DND-41 (cell line): ENCODE measurements at places on chromosomes 3 and 15.

DNA sequence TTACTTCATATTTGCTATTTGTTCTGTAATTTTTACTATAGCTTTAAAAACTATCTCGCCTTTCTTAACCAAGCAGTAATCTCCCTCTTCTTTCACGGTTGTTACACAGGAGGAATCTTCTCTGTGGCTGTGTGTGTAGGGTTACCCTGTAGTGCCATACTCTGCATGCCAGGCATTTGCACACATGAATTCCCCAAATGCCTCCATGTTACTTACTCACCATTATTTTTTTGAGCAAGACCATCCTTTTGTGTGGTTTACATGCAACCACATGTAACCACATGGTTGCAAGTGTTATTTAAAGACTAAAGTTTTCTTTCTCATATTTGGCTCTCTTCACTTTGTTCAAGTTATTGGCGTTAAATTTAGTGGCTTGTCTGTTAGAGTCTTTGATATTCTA lies 45.5 kb downstream of the HPS3 start:
- no peak overlapping the region for H3K27ac ChIP-seq
- DNase-seq, result no peak
- no peaks in the 10 kb centered on the region for H3K27me3 ChIP-seq
- no peak overlapping the region for H3K4me3 ChIP-seq
- H3K36me3 ChIP-seq, result peaks cover 26% of the 10 kb centered on the region; the same call in 1 of the 2 replicates

DNA sequence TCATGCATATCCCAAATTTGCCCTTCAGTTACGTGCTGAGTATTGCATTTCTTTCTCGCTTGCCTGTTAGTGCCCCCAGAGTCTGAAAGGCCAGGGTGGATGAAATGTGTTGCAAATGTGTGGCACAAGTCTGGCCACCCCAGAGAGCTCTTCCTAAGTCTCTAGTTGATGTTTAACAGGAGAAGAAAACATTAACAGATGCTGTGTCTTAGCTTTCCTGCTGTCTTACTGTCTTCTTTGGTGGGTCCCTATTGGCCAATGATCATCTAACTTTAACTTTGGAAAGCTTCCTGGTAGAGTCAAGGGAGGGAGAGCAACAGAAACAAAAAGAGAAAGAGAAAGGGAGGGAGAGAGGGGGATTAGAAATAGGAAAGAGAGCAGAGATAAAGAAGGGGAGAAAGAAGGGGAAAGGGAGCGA lies 76.7 kb upstream of the P3H2 start:
- no peak overlapping the region for H3K27ac ChIP-seq
- no peaks in the 10 kb centered on the region for H3K4me1 ChIP-seq
- H3K36me3 ChIP-seq, result no peaks in the 10 kb centered on the region
- no peaks in the 10 kb centered on the region for H3K27me3 ChIP-seq

DNA sequence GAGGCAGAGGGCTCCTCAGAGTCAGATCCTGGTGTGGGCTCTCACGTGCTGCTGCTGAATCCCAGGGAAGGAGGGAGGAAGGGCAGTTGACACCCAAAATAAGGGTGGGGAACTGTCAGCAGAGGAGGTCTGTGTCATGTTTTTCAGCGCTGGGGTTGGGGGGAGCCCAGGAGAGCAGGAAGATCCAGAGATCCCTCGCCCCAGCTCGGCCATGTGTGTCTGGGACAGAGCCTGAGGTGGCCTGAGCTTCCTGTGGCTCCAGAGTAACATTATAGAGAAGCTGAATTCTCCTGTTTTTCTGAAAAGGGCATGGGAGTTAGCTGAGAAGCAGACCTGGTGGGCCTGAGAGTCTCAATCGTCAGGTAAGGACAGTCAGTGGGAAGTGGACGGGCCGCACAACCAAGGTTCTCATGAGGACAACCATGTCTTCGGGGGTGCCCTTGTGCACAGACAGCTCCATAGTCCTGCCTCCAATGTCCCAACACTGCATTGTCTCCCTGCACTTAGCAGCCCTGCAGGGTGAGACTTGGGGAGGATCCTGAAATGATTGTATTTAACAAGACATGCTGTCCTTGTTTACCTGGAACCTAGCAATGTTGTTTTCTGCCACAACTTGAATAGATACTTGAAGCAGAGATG lies 18.4 kb downstream of the UMPS start:
- no peak overlapping the region for H3K27ac ChIP-seq
- H3K27me3 ChIP-seq, result no peaks in the 10 kb centered on the region
- H3K36me3 ChIP-seq, result peaks cover 37% of the 10 kb centered on the region
- no peaks in the 10 kb centered on the region for H3K4me1 ChIP-seq

- peaks cover 46% of the 10 kb centered on the region for H3K36me3 ChIP-seq
- H3K27ac ChIP-seq, result no peak overlapping the region
- no peaks in the 10 kb centered on the region for H3K27me3 ChIP-seq
Observed at GRCh38 chr3:37148208-37148607, 26.2 kb downstream of the LRRFIP2 start.

DNA sequence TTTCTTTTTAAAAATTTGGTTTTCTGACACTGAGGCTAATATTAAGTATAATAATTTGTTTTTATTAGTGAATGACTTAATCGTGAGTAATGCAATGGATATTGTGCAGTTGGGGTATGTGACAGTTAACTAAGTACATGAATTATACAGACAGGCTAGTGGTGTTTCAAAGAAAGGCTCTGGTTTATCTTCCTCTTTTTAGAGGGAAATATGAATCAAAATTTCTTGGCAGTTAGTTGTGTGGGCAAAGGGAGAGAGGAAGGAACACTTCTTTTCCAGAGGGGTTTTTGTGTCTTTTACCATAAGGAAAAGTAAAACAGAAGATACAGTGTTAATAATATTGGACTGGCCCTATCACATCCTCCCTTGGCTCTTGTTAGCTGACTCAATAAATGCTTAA lies 2.7 kb downstream of the ZNF654 start:
- no peak for DNase-seq
- no peaks in the 10 kb centered on the region for H3K27me3 ChIP-seq
- peaks cover 47% of the 10 kb centered on the region for H3K4me1 ChIP-seq
- peak overlapping the region; percentile 35; the same call in 1 of the 2 replicates for H3K4me3 ChIP-seq
- H3K27ac ChIP-seq, result no peak overlapping the region
- peaks cover 15% of the 10 kb centered on the region for H3K36me3 ChIP-seq

GRCh38 chr3:48601622-48601994 lies 6.5 kb upstream of the COL7A1 start:
- DNase-seq, result no peak
- no peak overlapping the region for H3K4me3 ChIP-seq
- no peaks in the 10 kb centered on the region for H3K4me1 ChIP-seq
- no peak overlapping the region for H3K27ac ChIP-seq
- no peaks in the 10 kb centered on the region for H3K27me3 ChIP-seq

DNA sequence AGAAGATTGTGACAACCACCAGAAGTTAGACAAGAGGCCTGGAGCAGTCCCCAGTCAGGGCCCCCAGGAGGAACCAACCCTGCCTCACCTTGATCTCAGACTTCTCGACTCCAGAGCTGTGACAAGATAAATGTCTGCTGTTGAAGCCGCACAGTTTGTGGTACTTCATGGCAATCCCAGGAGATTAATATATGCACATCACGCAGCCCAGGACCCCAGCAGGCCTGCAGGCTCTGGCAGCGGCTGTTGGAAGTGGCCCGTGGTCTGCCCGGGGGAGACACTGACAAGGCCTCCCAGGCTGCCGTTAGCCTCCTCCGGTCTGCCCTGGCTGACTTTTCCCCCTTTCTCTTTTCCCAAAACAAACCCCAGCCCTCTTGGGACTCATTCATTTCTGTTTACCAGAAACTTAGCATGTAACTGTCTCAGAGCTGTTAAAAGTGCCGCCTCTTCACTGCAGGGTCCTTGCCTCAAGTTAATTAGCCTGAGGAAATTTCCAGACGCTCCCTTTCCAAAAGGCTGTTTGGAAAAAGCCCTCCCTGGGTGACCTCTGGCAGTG lies 183.5 kb upstream of the LYSMD4 start:
- no peaks in the 10 kb centered on the region for H3K27me3 ChIP-seq
- H3K27ac ChIP-seq, result no peak overlapping the region
- H3K36me3 ChIP-seq, result no peaks in the 10 kb centered on the region
- DNase-seq, result no peak

GRCh38 chr15:48547286-48547685 lies 98.2 kb downstream of the FBN1 start:
- no peaks in the 10 kb centered on the region for H3K36me3 ChIP-seq
- no peak overlapping the region for H3K27ac ChIP-seq
- DNase-seq, result no peak
- H3K4me3 ChIP-seq, result no peak overlapping the region

DNA sequence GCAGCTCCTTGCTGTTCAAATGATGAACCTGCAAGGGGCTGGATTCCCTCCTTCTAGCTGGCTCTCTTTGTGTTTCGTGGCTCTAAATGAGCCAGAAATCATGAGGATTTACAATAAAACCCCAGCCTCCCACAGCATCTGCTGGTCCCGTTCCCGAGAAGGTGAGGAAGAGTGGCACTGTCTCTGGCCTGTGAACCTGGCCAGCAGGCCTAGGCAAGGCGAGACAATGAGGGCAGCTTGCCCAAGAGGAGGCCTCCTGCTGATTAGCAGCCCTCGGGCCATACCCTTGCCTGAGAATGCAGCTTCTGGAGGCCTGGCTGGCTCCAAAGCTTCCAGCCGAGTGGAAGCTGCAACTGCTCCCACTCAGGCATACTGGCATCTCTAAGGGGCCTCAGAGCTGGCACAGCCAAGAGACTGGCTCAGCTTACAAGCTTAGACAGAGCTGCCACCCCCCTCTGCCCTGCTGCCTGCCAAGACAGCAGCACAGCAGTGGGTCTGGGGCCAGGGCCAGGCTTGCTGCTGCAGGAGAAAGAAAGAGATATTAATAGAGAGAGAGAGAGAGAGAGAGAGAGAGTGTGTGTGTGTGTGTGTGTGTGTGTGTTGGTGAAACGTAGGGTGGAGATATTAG lies 76.5 kb downstream of the HMG20A start:
- no peak overlapping the region for H3K27ac ChIP-seq
- H3K36me3 ChIP-seq, result no peaks in the 10 kb centered on the region
- H3K4me3 ChIP-seq, result no peak overlapping the region
- peaks cover 15% of the 10 kb centered on the region for H3K4me1 ChIP-seq
- no peaks in the 10 kb centered on the region for H3K27me3 ChIP-seq
- no peak for DNase-seq

DNA sequence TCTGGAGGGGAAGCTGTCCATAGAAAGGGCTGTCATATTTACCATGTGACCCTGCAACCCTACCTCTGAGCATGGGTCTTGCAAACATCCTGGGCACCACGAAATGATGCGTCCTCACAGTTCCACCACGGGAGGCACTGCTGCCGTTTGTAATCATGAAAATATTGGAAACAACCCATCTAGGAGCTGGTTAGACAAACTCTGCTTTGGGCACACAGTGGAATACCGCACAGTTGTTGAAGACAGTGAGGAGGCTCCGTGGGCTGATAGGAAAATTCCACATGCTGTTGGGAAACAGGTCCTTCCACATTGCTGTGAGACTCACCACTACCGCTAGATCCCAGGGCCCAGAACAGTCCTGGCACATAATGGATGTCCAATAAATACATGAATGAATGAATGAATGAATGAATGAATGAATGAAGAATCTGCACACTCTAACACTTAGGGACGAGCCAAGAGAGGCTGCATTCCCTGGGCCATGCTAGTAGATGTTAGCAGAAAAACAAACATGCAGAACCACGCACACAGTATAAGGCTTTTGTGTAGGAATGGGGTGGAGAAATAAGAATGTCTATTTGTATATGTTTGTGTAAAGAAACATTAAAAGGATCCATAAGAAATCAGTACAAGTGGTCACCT lies 40.6 kb downstream of the TPRA1 start:
- peaks cover 11% of the 10 kb centered on the region for H3K4me1 ChIP-seq
- no peak overlapping the region for H3K4me3 ChIP-seq
- DNase-seq, result no peak
- no peaks in the 10 kb centered on the region for H3K36me3 ChIP-seq
- no peaks in the 10 kb centered on the region for H3K27me3 ChIP-seq
- no peak overlapping the region for H3K27ac ChIP-seq

DNA sequence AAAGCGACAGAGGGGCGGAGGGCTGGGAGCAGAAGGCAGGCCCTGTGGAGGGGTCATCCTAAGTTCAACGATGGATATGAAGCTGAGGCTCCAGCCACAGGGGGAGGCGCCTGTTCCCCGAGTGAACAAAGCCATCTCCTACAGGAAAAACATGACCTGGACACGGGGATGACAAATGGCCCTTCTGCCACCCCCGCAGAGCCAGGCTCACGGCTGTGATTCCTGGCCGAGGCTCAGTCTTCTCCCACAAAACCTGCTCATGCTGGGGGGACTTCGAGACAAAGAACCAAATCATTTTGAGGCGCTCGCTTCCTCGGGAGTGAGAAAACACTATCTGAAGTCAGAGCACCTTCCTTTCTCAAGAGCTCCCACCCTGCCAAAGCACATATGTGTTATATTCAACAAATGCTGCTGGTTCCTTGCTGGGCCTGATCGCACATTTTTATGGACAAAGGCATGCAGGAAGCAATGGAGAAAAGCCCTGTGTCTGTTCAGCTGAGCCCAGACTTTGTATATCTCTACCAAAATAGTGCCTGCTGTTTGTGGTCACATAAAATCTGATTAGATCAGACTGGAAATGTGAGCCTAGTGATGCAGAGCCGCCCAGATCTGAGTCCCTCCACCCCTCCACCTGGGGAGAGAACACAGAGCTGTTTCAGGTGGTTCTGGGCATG lies 5.6 kb downstream of the RBP1 start:
- no peak for DNase-seq
- no peaks in the 10 kb centered on the region for H3K36me3 ChIP-seq
- no peaks in the 10 kb centered on the region for H3K4me1 ChIP-seq
- H3K27me3 ChIP-seq, result no peaks in the 10 kb centered on the region
- no peak overlapping the region for H3K27ac ChIP-seq

DNA sequence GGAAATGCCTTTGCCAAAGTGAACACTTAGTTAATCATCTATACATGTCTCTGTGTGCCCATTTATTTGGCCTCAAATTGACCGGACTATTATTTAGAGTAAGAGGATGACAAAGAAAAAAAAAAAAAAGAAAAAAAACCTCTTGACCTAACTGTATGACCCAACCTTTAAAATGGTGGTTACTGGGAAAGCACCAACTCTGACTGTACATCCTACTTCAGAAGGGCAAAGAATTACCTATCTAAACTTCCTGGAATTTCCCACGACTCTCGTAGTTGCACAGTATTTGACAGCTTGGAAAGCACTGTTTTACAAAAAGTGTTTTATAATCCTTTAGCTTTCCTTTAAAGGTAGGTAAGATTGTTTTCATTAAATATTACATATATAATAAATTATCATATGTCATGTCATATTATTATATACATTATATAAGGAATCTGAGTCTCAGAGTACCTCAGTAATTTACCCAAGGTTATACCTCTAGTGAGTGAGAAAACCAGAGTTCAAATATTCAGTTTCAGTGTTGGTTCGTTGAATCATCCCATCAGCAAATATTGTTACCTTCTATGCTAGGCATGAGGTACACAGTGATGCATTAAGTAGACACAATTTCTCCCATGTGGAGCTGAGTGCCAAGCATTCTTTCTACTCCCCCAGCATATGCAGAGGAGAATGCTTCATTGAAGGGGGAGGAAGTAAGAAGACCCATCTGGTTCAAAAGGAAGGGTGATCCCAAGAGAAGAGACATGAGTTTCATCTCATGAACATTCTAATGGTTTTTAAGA lies 5.0 kb downstream of the BCL2A1 start:
- no peaks in the 10 kb centered on the region for H3K27me3 ChIP-seq
- no peak overlapping the region for H3K4me3 ChIP-seq
- H3K4me1 ChIP-seq, result peaks cover 8% of the 10 kb centered on the region; the same call in 1 of the 2 replicates

- no peaks in the 10 kb centered on the region for H3K27me3 ChIP-seq
- no peak overlapping the region for H3K27ac ChIP-seq
- H3K4me3 ChIP-seq, result no peak overlapping the region
- no peaks in the 10 kb centered on the region for H3K36me3 ChIP-seq
- no peak for DNase-seq
Observed at GRCh38 chr15:57057134-57057930, 138.9 kb downstream of the TCF12 start.
